ENCODE measurements at places on chromosomes 2 and 18. TPM values are rescaled to one million over a fixed set of nuclear protein-coding genes. Genes with fewer than 3 reads are reported as not detected.

MAL gene
- 6.5 TPM for total RNA-seq

SERPINB8 gene
- total RNA-seq: 64.2 TPM

STPG4 gene
- total RNA-seq: 0.49 TPM

SGPP2 gene
- 48.2 TPM for total RNA-seq

FOXI3 gene
- total RNA-seq: 0.21 TPM

- no peak for DNase-seq
These were observed 158.0 kb upstream of the RASGRP3 start for GRCh38 chr2:33318456-33318855.

GRCh38 chr2:119216994-119217393 is 6.6 kb upstream of the STEAP3 start:
- no peak for DNase-seq

DNA sequence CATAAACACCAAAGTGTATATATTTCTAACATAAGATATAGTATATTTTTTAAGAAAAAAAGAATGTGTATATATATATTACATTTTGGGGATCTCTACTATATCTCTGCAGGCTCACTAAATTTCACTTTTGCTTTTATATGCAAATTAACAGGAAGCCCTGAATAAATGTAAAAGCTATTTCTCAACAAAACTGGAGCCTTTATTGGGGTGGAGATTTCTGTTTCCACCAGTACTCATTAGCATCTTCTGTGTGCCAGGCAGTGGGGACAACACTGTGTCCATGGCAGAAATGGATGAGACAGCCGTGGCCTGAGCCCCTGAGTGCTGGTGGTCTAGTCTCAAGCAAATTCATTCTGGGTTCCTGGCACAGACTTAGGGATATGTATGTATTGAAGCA is 41.3 kb downstream of the C18orf63 start:
- no peak for DNase-seq

- DNase-seq: no peak
These were observed 305.3 kb downstream of the PARD3B start for GRCh38 chr2:204850581-204850980.

- peak; percentile 57 for DNase-seq
These were observed 23.3 kb downstream of the GNLY start for GRCh38 chr2:85717308-85718008.

DNA sequence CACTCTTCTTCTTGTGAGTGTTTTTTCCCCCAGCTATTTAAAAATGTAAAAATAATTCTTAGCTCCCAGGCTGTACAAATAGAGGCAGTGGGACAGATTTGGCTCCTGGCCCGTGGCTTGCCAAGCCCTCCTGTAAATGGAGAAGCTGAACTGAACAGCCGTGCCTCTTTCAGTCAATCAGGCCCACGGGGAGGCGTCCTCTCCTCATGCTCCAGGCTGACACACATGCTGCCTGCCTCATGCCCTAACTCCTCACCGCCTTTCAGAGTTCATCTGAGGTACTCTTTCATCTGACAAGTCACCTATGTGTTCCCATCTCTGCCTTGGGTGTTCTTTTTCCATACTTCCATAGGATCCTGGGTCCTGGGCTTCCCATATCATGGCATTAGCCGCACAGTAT is 58.9 kb downstream of the BMP10 start:
- DNase-seq: no peak

DNA sequence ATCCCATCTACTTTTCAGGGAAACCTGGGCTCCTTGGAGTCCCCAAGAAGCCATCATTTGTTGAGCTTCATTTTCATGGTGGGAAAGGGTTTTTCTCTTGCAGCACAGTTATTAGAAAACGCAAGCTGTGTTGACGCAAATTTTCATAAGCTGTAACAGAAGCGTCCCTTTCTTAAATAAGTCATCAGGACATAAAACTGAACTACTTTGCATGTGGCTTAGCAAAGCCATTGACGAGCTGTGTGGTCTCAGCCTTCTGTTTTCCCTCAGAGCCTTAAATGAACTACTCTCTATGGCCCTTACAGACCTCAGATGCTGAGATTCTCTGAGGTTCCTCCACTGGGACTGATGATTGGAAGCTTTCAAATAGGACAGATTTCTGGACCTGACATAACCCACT is 85.1 kb downstream of the ARL4C start:
- DNase-seq: no peak

DNA sequence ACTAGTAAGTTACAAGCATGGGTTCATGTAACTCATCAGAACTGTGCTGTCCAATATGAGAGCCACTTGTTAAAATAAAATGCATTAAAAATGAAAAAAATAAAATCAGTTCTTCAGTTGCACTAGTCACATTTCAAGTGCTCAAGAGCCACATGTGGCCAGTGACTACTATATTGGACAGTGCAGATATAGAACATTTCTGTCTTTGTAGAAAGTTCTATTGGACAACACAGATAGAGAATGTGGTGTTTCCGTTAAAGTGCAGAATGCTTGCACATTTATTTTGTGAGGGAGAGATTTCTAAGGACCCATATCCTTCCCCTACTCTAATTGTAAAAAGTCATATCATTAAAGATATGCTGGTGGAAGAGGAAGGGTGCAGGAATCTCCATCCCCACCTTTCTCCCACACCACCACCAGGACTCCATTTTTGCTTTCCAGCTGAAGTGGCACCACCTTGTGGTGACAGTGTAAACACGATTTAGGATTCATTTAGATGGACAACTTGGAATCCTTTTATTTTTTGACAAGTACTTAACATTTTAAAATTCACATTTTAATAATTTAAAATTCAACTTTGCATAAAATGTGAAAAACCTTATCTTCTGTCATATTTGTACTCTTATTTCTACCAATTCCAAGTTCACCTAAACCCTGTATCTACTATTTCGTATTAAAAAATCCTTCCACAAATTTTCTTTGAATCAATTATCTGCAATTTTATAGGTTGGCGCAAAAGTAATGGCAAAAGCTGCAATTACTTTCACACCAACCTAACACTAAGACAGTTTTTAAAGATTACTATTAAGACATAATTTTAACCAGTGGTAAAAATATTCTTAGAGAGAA is 9.4 kb upstream of the CD302 start:
- DNase-seq: no peak

DNA sequence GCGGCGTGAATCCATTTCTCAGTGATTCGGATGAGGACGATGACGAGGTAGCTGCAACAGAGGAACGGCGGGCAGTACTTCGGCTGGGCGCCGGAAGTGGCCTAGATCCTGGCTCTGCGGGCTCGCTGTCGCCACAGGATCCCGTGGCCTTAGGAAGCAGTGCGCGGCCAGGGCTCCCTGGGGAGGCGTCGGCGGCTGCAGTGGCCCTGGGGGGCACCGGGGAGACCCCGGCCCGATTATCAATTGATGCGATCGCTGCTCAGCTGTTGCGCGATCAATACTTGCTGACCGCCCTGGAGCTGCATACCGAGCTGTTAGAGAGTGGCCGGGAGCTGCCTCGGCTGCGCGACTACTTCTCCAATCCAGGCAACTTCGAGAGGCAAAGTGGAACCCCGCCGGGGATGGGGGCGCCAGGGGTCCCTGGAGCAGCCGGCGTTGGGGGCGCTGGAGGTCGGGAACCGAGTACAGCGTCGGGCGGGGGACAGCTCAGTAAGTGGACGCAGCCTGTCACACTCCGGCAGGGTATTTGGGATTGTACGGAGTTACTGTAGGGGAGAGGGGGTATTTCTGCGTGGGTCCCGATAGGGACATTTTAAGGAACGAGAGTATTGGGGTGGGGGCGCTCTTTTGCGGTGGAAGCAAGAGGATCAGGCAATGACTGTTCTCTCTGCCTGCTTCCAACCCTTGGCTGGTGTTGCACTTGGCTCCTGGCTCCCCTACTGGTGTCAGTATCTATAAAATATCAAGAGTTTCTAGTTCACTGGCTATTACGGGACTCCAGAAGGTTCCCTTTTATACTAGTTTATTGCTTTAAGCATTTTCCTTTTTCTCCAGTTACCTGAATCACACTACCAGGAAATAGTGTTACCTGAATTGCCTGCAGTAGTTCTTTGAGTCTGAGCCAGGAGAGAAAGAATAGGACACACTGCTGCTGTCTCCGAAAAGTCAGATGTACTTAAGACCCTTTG is 772 bp downstream of the RELCH start:
- DNase-seq: peak; percentile 67

GRCh38 chr2:218082586-218083351 is 13.7 kb downstream of the RUFY4 start:
- no peak for DNase-seq

GRCh38 chr2:30239986-30240752 is 8.8 kb downstream of the LBH start:
- DNase-seq: no peak

- no peak for DNase-seq
These were observed 464.1 kb downstream of the TNS1 start for GRCh38 chr2:217538719-217539118.

DNA sequence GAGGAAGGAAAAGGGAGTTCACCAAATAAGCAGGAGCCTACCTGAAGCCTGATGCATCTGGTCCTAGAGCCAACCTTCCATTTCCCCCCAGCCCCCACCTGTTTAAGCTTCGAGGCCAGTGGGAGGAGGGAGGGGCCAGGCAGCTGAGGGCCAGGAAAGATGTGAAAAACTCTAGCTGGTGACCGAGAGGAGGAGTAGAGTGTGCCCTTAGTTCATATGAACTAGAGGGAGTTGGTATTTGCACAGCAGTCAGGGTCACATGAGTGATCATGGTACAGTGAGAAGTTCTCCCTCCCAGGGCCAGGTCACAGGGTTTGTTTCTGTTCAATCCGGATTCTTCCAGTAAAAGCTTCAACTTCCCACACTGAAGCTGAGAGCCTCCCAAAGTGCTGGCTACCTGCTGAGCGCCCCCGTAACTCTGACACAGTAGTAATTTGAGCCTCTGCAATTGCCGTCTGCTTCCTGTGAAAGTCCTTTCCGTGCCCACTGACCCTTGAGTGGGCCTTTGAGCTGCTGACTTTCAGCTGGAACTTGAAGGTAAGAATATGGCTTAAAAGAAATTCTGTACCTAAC is at the start of gene SULT1C2:
Gene SULT1C2, plus strand, starts transcription at position 362 of the 573 bp plus-strand sequence. CDS start 4,773 bp downstream, outside the sequence.
- no peak for DNase-seq

GRCh38 chr2:193806088-193806774 is 1611.5 kb upstream of the TMEFF2 start:
- no peak for DNase-seq

GRCh38 chr2:205883965-205884364 is 201.7 kb downstream of the NRP2 start:
- no peak for DNase-seq

DNA sequence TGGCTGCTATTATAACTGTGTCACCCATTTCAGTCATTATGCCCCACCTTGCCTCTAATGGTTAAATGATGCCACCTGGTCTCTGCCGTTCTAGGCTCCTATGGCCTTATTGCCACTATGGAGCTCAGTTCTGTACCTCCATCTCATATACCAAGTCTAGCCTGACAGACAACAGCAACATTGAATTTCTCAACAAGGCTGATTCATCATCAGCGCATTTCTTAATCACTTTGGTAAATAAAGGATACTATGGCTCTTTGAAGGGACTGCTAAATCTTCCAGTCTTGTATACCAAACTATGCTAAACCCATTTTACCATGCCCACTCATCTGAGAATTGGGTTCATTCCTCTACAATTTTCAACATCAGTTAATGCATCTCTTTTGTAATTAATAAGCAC is 784.5 kb upstream of the CELF4 start:
- no peak for DNase-seq

DNA sequence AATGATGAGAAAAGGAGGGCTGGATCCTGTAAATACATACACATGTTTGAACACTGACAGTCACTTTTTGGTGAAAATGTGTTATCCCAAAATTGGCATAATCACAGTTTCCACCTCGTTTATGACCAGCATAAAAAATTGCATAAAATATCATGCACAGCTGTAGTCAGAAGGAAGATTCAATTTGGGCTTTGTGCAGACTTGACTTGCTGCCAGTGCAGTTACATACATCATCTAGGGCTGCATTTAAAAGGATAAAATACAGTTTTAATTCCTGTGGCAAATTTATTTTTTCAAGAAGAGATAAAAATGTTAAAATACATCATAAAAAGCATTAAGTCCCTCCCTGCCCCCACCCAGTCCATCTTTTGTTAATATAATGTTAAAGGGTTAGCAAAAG is 103.8 kb downstream of the VWC2L start:
- DNase-seq: no peak

- no peak for DNase-seq
These were observed 139.8 kb downstream of the RNF152 start for GRCh38 chr18:61752973-61753372.

- DNase-seq: no peak
These were observed 16.6 kb downstream of the INO80D start for GRCh38 chr2:206069417-206069816.

- DNase-seq: no peak
These were observed 42.9 kb upstream of the MYO1B start for GRCh38 chr2:191202209-191202721.

- DNase-seq: no peak
These were observed 69.0 kb upstream of the ZCCHC2 start for GRCh38 chr18:62453864-62454263.

Measured in suprapubic skin (tissue), 4 donors.